ENCODE measurements at places on chromosomes 16 and 17.

- no peak for DNase-seq
These were observed 130.9 kb upstream of the FOXF1 start for GRCh38 chr16:86379505-86379846.

DNA sequence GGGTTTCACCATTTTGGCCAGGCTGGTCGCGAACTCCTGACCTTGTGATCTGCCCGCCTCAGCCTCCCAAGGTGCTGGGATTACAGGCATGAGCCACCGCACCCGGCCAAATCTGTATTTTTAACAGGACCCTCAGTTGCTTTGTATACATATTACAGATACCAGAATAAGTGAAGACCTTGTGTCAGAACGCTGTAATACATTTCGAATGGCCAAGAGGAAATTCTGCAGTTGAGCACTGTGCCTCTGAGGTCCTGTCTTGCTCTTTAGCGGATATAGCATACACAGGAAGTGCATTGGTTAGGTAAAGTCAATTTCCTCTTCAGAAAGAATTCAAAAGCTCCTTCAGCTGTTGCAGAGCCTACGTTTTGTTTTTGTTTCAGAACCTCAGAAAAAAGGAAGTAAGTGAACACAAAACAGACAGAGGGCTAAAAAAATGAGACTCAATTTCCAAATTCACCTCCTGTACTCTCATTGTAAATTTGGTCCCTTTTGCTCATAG lies 15.7 kb downstream of the CRLF3 start:
- DNase-seq = no peak

DNA sequence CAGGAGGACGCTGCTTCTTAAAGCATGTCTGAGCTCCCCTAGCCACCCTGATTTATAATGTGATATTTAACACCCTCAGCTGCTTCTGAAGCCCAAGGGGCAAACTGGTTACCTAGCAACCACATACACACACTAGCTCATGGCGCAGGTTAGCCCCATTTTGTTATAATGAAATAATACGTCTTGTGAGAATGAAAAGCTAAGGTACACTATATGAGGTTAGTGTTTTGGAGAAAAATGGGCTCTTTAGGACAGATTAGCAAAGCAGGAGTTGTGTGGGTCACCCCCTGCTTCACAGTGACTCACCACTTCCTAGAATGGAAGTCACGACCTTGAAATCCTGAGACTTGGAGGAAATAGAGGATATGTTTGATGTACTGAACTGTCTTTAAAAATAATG lies 404.8 kb upstream of the HSBP1 start:
- no peak for DNase-seq

DNA sequence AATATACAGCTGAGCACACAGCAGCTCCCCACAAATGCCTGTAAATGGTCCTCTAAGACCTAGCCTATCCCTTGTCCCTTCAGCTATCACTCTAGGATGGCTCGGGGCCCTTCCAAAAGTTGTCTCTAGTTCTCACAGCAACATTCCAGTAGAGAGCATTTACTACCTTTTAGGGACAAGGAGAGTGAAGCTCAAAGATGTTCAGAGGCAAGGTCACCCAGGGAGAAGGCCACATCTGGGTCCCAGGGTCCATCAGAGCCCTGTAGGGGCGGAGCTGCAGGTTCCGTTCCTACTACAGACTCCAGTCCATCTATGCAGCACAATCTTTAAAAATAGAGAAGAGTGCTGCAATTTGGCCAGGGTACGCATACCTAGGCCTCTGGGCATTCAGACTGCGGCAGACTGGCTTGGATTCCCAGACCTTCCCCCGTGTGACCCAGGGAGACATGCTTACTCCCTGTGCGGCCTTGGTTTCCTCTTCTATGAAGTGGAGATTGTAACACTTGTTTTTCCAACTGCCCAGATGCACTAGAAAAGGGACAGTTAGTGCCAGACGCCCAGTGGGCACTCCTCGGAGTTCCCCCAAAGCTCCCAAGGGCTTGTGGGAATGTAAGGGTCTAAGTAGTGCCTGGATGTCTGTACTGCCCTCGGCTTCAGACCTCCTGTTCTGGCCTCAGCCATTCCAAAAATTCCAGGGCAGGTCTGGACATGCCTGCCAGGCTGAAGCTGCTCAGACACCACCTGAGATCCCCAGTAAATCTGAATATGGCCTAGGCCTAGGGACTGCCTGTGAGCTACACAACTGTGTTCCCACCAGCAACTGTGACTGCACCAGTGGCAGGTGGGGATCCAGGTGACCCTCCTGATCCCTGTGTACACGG lies 2.5 kb downstream of the SLC12A4 start:
- DNase-seq = no peak

- no peak for DNase-seq
These were observed 28.9 kb upstream of the PABPN1L start for GRCh38 chr16:88895335-88895734.

DNA sequence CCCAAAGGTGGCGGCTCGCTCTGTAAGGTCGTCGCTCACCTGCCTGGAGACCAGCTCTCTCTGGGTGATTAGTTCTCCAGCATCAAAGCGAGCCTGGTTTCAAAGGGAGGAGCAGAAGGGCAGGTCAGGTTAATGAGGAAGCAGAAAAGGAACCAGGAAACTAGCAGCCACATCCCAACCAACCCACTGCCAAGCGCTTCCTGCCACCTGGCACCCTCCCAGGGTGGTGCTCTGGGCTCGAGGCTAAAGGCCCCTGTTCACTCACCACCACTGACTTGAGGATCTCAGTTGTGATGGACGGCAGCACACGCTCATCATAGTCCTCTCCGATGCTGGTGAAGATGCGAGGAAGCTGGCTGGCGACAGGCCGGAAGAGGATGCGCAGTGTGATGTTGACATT lies 5.6 kb downstream of the PHB1 start:
- DNase-seq = no peak

DNA sequence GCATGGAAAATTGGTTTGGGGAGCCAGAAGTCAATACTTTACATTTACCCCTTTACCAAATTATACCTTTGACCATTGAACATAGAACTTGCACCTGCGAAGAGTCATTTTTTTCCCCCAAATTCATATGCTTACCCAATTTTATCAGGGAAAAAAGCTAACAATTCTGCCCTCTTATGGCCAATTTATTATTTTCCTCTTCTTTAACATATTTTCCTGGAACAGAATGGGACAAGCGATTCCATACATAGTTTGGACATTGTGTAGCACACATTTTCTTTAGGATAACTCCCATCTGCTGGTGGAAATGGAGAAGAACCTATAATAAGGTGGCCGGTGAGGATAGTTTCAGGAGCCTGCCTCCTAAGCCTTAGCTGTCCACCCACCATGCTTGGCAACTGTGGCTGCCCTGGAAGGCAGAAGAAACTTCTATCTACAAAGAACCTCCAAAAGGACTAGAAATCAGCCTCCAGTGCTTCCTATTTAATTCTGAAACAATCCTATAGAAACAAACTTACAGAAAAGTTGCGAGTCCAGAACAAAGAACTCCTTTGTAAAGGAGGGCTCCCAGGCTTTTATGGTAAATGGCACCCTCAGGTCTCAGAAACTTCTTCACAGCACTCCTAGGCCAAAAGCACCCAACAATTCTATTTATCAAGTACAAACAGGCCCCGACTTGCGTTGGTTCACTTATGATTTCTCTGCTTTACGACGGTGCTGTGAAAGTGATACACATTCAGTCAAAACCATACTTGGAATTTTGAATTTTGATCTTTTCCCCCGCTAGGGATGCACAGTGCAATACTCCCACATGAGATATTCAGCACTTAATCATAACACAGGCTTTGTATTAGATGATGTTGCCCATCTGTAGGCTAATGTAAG lies 64.1 kb upstream of the CACNG4 start:
- DNase-seq = no peak

GRCh38 chr17:70368011-70368410 lies 198.7 kb downstream of the KCNJ2 start:
- no peak for DNase-seq

- DNase-seq = no peak
These were observed 5.2 kb downstream of the GRB7 start for GRCh38 chr17:39742856-39743436.

GRCh38 chr17:8708025-8708461 lies 36.6 kb downstream of the CCDC42 start:
- DNase-seq = no peak

DNA sequence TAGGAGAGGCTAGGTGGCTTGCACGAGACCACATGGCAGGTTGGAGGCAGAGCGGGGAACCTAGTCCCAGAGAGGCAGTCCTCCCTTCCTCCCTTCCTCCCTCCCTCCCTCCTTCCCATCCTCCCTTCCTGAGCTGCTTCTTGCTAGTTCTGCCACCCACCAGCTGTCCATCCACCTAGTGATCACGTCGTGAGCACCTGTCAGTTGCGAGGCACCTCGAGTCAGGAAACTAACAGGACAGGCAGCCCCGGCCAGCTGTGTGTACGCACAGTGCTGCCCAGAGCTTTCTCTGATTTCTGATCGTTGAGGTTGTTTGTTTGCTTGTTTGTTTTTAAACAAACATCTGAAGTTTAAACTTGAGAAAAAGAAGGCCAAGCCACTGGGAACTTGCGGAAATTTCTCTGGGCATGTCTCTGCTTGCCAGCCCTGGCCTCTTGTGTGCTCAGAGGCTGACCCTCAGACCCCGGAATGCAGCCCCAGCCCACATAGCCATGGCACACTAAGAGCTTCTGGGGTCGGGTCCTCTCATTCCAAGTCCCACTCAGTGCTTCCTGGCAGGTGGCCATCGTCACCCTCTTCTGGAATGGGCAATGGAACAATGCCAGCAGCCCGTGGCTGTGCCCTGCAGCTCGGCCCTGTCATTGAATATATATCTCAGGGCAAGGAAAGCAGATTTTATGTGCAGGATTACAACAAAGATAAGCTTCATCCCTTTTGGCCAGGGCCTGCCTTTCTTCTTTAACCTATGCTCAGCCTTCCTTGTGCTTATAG lies 174.0 kb downstream of the KATNIP start:
- no peak for DNase-seq

DNA sequence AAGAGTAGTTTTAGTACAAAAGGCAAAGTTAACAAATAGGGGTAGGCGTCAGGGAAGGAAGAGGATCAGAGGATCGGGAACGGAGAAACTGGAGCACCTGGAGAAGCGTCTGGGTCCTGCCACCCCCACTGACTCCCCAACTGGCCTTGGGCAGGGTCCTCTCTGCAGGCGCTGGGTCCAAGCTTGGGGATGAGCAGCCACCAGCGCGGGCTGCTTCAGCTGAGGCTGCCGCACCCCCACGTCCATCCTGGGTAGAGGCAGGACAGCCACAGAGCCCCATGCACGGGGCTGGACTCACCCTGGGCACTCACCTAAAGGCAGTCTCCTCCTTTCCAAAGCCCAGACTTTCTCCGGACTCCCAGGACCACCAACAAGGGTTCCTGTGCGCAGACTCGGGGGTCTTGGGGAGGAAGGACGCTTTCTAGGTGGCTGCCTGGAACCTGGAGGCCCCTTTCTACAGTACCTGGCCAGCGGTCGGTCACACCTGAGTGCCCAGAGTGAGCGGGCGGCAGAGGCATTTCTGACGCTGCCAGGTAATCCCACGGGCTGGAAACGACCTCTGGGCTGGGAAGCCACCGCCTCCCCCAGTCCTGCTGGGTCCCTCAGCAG lies 1.1 kb downstream of the HS3ST6 start:
- DNase-seq = no peak

- DNase-seq = no peak
These were observed 14.0 kb upstream of the BAIAP2 start for GRCh38 chr17:81020767-81021497.

- DNase-seq = no peak
These were observed 12.5 kb downstream of the DCAKD start for GRCh38 chr17:45038728-45039634.

- DNase-seq = no peak
These were observed 13.4 kb downstream of the CASC3 start for GRCh38 chr17:40153603-40154236.

GRCh38 chr17:34826332-34826731 lies 134.9 kb downstream of the CCT6B start:
- no peak for DNase-seq

DNA sequence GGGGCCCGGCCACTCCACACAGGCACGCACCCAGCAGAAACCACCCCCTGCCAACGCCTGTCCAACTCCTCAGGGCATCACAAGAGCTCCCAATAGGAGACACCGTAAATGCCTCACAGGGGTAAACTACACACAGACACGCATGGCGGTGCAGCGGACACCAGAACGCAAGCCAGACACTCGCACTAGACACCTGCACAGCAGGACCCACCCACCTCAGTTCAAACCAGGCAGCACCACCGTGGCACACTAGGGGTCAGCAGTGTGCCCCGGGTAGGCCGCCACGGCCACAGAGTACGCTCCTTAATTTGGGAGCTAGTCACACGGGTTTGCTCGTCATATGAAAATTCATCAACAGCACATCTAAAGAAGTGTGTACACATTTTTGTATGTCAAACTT lies 3.4 kb downstream of the SLC38A10 start:
- no peak for DNase-seq

DNA sequence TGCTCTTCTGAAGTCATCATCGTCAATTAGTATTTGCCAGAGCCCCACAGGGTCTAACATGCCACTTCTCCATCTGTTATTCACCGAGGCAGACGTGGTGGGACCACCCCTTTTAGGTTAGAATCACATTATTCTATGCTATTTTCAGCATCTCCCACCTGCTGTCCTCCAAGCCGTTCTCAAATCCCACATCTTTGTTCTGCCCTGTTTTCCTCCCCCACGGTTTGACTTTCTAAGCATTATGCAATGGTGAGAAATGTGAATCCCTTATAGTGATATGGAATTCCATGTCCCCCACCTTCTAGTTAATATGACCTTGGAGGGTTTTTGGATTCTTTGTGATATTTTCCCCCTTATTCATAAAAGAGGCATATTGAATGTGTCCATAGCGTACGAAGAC lies 634.1 kb upstream of the RBFOX1 start:
- no peak for DNase-seq

Data from cortex of kidney (tissue), 1 donor.